T-helper 17 cell (primary cell): ENCODE measurements at places on chromosomes 7 and 10.

DNA sequence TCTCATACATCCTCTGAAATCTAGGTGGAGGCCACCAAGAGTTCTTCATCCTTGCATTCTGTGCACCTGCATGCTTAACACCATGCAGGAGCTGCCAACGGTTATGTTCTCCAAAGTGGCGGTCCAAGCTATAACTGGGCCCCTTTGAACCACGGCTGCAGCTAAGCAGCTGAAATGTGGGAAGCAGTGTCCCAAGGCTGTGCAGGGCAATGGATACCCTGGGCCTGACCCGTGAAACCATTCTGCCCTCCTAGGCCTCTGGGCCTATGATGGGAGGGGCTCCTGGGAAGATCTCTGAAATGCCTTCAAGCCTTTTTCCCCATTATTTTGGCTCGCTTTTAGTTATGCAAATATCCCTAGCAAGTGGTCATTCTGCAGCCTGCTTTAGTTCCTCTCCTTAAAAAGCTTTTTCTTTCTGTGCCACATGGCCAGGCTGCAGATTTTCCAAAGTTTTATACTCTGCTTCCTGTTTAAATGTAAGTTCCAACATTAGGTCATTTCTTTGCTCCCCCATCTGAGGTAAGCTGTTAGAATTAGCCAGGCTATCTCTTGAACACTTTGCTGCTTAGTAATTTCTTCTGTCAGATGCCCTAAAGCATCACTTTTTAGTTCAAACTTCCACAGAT lies 7.7 kb upstream of the GTPBP4 start:
- DNase-seq: no peak

- DNase-seq: no peak
These were observed 113.8 kb upstream of the PPP2R2D start for GRCh38 chr10:131786756-131787605.

- no peak for DNase-seq
These were observed 47.4 kb downstream of the TNS3 start for GRCh38 chr7:47534322-47535034.

DNA sequence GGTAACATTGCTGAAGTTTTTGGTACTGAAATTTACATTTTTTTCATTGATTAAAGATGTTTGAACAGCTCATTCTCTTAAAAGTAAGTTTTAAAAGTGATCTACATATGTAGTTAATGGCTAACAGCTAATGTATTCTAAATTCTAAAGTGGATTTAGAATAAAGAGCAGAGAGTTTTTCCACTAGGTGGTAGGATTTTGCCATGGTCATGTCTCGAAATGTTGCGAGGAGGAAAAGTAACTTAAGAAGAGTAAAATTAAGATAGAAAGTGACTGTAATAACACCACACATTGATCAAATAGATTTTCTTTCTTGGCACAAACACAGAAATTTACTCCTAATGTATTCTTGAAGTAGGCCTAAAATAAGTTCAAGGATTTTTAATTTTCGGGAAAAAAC lies 19.8 kb downstream of the LSMEM1 start:
- DNase-seq: no peak

- no peak for DNase-seq
These were observed 113.9 kb upstream of the STK17A start for GRCh38 chr7:43469051-43469450.

DNA sequence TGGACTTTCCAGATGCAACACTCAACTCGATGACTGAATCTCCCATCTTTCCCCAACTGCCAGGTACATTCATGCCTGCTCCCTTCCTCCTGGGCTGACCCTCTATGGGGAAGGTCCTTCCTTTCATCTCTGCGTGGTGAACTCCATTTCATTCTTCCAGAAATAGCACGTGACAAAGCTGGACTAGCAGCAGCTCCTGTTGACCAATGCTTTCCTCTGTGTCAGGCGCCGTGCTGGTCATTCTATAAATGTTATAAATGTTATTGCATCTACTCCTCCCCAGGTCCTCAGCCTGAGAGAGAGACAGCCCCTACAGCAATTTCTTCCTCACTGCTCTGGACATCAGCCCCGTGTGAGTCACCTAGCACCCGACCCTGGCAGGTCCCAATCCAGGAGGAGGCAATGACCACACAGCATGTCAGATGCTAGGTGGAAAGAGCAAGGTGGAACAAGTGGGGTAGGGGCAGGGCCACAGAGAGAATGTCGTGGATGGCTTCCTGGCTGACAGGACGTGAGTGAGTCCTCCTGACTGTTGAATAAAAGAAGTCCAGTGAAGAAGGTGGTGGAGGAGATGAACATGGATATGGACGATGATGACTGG lies 178.1 kb downstream of the ADAM12 start:
- DNase-seq: no peak

DNA sequence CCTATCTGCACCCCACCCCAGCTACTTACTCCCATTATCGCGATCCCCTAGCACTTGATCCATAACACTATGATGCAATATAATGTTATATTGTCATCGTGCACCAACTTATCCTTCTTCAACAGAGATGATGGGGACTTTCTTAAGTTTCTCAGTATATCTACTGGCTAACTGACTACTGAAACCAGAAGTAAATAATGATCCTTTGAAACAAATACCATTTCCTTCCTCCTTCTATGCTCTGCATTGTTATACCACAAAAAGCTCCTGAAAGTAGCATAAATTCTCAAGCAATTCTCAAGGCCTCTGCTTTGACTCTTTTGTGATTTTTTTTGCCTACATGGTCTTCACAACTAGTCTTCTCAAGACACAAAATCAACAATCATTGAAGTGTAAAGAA lies 68.9 kb downstream of the HTR7 start:
- no peak for DNase-seq

GRCh38 chr7:66013938-66014337 lies 31.9 kb upstream of the GUSB start:
- DNase-seq: no peak

- DNase-seq: no peak
These were observed 182.3 kb downstream of the PPP1R9A start for GRCh38 chr7:95089414-95090315.

DNA sequence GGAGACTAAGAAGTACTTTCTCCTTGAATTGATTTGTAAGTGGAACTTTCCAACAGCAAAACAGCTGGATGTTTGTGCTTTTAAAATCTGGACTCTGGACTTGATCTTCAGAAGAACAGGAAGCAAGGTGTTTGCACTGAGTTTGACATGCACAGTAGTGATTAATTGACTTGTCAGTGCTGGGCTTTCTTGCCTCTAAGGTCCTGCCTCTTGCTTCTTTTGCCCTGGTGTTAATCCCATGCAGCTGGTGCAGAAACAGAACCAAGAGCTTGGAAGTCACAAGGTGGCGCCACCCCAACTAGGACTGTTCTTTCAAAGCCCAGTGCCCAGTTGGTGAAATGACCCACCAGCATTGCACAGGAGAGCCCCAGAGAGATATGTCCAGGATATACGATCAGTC lies 66.8 kb upstream of the SEPHS1 start:
- DNase-seq: no peak

DNA sequence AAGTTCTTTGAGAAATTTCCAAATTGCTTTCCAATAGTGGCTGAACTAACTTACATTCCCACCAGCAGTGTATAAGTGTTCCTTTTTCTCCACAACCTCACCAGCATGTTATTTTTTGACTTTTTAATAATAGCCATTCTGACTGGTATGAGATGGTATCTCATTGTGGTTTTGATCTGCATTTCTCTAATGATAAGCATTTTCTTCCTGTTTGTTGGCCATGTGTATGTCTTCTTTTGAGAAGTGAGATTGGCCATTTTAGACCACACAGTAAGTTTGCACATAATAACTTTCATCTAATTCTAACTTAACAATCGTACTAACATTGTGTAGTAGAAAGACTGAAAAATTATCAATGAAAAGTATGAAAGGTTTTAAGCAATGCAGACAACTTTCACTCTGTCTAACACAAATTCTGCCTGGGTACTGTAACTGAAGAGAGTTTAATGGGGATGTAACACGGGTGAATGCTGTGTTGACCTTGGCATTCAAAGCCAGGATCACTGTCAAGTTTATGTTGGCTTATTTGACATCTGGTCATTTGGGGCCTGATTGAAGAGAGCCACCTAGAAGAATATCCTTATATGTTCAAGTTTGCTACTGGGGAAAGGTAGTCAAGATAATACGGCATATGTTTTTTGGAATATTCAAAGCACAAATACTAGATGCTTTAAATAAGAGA lies 50.4 kb downstream of the FAM171A1 start:
- no peak for DNase-seq

DNA sequence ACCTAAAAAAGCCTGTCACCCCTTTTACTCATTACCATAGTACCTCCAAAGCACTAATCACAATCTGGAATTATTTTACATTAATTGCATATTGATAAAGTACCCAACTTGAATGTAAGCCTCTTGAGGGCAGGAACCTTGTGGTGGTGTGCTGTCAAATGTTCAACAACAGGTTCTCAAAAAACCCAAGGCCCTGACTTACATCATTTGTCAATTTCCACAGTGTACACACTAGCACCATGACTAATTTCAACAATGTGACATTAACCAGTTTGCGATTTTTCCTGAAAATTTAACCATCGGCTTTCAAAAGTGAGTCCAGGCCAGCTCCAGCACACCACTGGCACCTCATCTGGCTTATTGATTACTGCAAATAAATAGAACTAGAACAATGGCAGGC lies 87.5 kb downstream of the SVOPL start:
- no peak for DNase-seq

- no peak for DNase-seq
These were observed 185.8 kb upstream of the PHYHIPL start for GRCh38 chr10:58990693-58991092.

GRCh38 chr7:2182461-2182860 lies 50.3 kb downstream of the MAD1L1 start:
- DNase-seq: no peak
